BJ (cell line): ENCODE measurements at places on chromosomes 16 and 17. TPM values are rescaled to one million over a fixed set of nuclear protein-coding genes. Genes with fewer than 3 reads are reported as not detected.

Gene NLGN2
- 6.0 and 8.5 TPM in 2 replicates for polyA plus RNA-seq

Gene TBL3
- polyA plus RNA-seq = 16.5 and 33.1 TPM in 2 replicates

Gene RHBDF1
- 47.9 and 94.2 TPM in 2 replicates for polyA plus RNA-seq

DNA sequence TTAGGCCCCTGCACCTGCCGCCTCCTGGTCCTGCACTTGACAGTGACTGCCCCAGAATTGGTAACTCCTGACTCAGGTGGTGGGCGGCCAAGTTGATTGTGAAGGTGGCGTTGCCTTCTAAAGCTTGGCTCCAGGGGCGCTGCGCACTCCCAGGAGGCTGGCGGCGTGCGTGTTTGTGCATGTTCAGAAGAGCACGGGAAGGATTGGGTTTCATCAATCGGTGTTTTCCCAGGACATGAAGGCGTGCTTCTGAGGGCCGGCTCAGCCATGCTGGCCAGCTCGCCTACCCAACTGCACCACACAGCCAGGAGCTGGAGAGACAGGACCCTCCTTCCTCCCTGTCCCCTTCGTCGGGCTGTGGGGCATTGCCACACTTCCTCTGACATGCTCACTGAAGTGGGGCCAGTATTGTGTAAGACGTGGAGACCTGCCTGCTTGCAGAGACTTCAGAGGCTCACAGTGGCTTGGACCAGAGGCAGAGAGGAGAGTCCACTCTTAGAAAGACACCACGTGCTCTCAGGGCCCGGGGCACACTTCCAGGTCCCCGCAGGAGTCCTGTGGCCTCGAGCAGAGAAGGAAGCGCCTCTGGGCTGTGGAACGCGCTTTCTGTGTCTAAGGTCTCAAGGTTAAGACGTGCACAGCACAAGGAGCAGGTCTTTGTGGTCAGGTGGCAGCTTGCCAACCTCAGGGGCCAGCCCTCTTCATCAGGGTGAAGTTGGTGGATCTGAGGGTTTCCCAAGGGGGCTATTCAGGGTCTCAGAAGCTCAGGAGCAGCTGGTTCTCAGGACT, 2.8 kb downstream of the RAB40C start:
- no peak for DNase-seq

Gene TMEM204
- 42.4 and 81.9 TPM in 2 replicates for polyA plus RNA-seq

Gene TPSB2
- not detected in 2 replicates for polyA plus RNA-seq

GRCh38 chr17:37465069-37465616, 24.5 kb upstream of the DUSP14 start:
- DNase-seq = no peak

GRCh38 chr16:29927070-29927905, 1.3 kb upstream of the KCTD13 start:
- no peak for DNase-seq

DNA sequence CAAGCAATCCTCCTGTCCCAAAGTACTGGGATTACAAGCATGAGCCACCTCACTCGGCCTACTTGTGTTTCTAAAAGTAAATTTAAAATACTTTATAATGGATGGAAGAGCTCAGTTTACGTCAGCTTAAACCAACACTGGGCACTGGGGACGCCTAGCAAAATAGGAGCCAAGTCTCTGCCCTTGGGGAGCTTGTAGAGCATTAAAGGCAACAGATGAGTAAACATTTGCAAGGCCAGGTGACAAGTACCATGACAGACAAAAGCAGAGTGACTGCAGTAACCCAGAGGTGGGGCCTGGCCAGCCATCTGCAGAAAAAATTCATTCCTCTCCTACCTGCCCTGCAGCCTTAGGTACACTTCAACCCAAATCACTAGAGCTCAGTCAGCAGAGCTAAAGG, 12.1 kb upstream of the NLK start:
- no peak for DNase-seq

GRCh38 chr16:15729152-15729551, 79.1 kb downstream of the NDE1 start:
- DNase-seq = no peak

- no peak for DNase-seq
Observed at GRCh38 chr17:65123757-65124675, 13.2 kb upstream of the RGS9 start.

Gene HBA2
- 0.17 TPM in 1 of 2 replicates, not detected in the other for polyA plus RNA-seq

- DNase-seq = no peak
Observed at GRCh38 chr17:79095345-79096055, 20.9 kb downstream of the ENGASE start.

- no peak for DNase-seq
Observed at GRCh38 chr16:2238150-2238837, 2.0 kb downstream of the DNASE1L2 start.

- no peak for DNase-seq
Observed at GRCh38 chr17:28475151-28475900, 1.9 kb downstream of the SLC13A2 start.
